GM03348 (cell line): ENCODE measurements at places on chromosomes 7 and 10.
A peak's percentile ranks its signal among the peaks of the same experiment; 100 is the strongest.

DNA sequence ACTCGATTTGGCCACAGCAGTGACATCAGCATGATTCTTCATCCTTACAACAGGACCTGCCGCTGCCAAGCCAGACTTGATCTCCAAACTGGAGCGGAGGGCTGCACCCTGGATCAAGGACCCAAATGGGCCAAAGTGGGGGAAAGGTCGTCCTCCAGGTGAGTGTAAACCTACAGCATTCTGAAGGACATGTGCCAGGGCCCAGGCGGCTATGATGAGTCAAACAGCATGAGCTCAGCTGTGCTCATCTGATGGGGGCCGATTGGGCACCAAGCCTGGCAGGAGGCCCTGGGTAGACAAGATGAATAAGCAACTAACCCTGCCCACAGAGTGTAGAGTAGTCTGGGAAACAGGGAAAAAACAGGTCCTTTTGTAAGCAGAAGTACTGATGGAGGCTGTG is 14.4 kb upstream of the ATP6V0E2 start:
- DNase-seq = no peak

- no peak for DNase-seq
Measured at GRCh38 chr7:79520543-79520942, 67.1 kb upstream of the MAGI2 start.

DNA sequence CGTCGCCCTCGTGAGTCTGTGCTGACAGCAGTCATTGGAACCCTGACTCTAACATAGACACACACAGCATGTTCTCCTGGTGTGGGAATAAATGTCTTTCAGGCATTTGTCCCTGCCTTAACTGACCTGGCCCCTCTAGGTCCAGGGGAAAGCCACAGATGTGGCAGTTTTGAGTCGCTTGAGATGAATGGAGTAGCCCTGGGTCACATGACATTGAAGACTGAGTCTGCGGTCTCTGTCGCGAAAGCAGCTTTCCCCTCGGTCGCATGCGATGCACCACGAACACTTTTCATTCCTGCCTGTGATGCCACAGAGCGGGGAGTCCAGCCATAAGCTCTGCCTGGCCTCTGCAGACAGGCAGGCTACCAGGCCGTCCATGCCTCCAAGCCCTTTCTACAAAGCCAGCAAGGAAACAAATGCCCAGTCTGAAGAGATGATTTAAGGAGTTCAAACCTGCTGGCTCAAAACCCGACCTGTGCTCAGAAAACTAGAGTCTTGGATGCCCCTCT is 172.3 kb downstream of the WDR37 start:
- DNase-seq = no peak

DNA sequence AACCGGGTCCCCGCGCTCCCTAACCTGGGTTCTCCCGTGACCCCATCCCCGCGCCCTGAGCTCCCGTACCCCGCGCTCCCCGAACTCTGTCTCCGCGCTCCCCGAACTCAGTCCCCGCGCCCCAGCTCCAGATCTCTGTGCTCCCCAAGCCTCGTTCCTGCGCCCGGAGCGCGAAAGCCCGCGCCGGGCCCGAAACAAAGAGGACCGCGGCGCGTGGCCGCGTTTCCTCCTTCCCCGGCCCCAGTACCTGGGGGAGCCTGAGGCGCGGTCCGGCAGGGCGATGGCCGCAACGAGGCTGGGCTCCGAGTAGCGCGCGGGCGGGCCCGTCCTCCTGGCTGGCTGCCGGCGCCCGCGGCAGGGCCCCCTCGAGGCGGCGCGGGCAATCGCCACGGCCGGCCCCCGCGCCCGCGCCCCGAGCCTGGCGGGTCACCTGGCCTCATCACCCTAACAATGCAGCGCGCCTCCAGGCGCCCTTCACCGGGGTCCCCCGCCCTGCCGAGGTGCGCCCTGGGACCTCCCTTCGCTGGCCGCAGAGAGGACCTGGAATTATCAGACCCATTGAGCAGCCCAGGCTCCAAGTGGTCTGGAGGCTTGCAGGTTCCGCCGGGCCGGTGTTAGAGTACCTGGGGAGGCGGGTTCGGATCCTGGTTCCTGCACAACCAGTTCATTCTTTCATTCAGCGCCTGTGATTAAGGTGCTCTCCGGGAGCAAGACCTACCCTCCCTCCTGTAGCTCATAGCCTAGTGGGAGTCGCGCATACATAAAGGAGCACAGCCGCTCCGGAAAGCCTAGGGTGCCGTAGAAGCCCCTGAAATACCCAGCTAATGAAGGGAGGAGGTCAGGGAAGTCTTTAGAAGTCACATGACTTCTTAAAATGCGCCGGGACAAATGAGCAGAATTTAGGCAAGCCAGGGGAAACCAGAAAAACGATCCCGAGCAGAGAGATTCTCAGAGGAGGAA is at the start of gene TNS3:
TNS3 (minus strand) TSS at position 308 of the 960 bp plus-strand sequence. CDS start 142,475 bp downstream, outside the sequence.
- DNase-seq = peak; percentile 87

- DNase-seq = no peak
Measured at GRCh38 chr7:2978408-2978807, 65.3 kb downstream of the CARD11 start.

- no peak for DNase-seq
Measured at GRCh38 chr7:104900525-104901239, 113.3 kb upstream of the KMT2E start.

DNA sequence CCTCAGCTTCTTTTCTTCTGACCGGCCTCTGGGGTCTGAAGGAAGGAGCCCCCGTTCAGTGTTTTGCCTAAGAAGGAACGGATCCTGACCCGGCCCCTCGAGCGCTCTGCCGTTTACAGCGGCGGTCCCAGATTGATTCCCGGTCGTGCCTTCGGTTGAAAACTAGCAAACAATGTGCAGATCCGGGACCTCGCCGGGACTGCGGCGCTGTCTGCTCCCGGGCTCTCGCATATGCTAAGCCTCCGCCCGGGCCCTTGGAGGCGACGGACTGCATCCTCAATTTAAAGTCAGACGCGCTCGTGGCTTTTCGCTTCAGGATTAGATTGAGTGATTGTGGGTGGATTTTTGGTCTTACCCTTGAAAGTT is 559 bp downstream of the DBF4 start:
- DNase-seq = peak; percentile 70
